ENCODE measurements at places on chromosomes 6 and 20.

DNA sequence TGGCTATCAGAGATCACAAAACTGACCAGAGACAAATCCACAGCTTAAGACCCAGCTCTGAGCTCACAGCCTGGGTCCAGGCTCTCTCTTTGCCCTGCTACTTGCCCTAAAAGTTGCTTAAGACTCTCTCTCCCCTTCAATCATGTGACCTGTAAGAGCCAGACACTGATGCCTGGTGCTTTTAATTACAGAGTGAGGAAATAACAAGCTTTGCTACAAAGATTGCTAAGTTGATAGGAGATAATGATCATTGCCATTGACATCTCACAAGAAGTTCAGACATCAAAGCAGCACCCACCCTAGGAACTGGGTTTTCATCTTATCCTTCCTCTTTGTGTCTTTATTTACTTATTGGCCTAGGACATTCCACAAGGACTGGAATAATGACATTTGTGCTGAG is 125.9 kb upstream of the CD93 start:
- DNase-seq: no peak
- H3K36me3 ChIP-seq: no peaks in the 10 kb centered on the region
- no peak overlapping the region for H3K4me3 ChIP-seq

DNA sequence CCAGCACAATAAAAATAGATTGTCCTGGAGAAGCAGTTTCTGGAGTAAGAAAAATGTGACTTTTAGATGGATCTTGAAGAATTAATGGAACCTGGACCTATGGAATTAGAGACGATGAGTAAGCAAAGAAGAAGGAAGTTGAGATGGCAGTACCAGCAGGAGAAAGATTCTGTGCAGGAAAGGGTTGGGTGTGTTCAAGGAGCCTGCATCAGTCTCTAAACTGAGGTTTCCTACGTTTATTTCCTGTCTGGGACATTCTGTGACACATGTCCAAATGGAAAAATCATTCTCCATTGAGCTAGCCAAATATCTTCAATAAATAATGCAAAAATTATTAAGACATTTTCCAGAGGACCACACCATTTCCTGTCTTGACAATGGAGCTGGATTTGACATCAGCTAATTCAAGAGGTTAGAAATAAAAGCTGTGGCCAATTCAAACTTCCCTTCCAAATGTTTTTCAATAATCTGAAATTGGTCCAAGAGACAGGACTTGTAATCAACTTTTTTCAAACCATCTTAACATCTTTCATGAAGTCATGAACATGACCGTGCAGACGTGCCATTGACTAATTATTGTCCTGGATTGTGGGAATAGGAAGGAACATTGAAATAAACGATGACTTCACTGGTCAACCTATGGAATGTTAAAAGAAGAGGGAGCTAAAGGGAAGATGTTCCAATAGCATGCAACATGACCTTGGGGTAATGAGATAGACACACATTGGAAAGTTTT is 198.3 kb downstream of the ZNF217 start:
- no peak overlapping the region for H3K27ac ChIP-seq
- no peak overlapping the region for H3K4me3 ChIP-seq
- H3K36me3 ChIP-seq: no peaks in the 10 kb centered on the region
- H3K27me3 ChIP-seq: no peaks in the 10 kb centered on the region

DNA sequence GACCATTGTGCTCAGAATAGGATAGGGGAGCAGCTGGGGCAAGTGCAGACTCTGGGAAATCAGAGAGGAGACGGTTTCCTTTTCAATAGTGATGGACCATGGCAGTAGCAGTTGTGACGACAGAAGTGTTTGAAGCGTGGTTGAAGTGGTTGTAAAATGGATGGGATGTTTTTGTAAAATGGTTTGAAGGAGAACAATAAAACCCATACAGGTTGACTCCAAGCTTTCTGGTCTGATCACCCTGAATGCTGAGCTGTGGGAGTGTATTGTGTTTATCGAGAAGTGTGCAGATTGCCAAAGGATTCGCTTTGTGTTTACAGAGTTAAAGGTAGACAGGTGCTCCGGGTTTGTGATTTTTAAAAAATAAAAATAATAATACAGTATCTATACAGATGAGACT is 255.2 kb upstream of the SULF2 start:
- no peak overlapping the region for H3K4me3 ChIP-seq
- no peaks in the 10 kb centered on the region for H3K27me3 ChIP-seq
- peaks cover 8% of the 10 kb centered on the region for H3K4me1 ChIP-seq
- DNase-seq: no peak
- H3K36me3 ChIP-seq: no peaks in the 10 kb centered on the region
- H3K27ac ChIP-seq: no peak overlapping the region

DNA sequence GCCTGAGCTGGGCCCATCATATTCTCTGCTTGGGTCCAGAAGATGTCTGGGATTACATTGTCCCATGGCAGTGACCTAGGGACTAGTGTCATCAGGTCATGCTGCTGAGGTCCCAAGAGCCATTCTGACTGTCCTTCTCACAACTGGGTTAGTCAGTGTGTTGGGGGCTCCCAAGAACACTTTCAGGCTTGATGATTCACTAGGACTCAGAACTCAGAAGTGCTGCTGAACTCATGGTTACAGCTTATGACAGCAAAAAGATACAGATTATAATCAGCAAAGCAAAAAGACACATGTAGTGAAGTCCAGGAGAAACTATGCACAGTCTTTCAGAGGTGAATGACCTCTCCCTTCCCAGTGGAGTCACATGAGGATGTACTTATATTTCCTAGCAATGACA is 107.8 kb downstream of the SYNE1 start:
- DNase-seq: no peak
- no peaks in the 10 kb centered on the region for H3K36me3 ChIP-seq
- H3K27ac ChIP-seq: no peak overlapping the region

DNA sequence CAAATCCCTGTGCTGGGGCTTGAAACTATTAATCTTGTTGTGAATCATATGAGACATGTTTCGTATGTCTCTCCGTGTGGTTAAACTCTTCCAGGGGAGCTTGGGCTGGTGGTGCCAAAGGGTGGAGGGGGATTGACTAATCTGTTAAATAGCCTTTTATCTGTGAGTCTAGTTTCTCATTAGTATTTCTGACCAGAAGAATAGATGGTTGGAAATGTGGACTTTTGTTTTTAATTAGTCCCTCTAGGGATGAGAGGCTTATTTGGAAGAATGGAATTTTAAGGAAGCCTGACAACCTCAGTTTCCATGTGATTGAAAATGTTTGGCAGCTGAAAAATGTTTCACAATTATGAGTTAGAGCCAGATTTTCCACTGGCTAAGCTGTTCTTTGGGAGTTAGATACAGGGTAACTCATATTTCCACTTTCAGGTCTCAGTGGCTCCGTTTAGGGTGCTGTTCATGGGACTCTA is 117.3 kb downstream of the BCKDHB start:
- H3K27ac ChIP-seq: no peak overlapping the region
- H3K4me1 ChIP-seq: peaks cover 1% of the 10 kb centered on the region
- DNase-seq: no peak
- no peaks in the 10 kb centered on the region for H3K27me3 ChIP-seq

All from neuronal stem cell (in vitro differentiated cells).